ENCODE measurements at places on chromosomes 3 and 15.

GRCh38 chr3:47542471-47543173 lies 29.1 kb upstream of the ELP6 start:
- no peak for DNase-seq

DNA sequence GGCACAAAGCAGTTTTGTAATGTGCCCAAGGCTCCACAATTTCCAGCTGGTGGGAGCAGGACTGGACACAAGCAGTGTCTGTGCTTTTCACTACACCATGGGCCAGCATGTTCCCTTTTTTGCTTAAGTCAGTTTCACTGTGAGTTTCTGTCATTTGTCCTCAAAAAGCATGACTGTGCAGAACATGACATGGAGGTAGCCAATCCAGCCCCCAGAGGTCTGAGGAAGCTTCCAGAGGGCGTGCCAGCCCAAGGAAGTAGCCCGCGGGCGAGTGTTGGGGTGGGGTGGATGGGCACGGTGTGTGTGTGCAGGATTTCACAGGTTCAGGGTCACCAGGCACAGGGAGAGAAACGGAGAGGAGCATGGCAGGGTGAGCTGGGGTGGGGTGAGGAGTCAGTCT lies 8.0 kb upstream of the EEFSEC start:
- peak; percentile 15 for DNase-seq

DNA sequence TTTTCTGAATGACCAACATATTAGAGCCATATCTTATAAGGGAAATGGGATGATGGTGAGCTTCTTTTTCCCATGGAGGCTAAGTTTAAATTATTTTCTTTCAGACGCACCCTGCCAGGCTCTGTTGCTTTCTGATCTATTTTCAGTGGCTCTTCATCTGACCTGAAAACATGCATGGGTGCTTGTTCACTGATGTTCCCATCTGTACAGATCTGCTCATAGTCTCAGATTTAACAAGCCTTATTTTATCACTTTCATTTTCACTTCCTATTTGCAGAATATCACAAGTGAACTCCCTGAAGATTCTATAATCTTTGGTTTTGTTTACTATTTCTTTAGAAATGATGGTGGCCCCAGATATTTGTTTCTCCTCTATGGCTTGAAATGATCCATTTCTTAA lies 31.1 kb upstream of the SUCLG2 start:
- DNase-seq, result no peak

- DNase-seq, result no peak
These were observed 9.8 kb upstream of the TMEM40 start for GRCh38 chr3:12768579-12769527.

- DNase-seq, result no peak
These were observed 19.8 kb upstream of the ACAD9 start for GRCh38 chr3:128859630-128860029.

All from CD4-positive, alpha-beta T cell treated with Interferon gamma for 1 hour (primary cell).